Lower lobe of right lung (tissue), 2 donors: ENCODE measurements at places on chromosomes 1 and 21.
A peak's percentile ranks its signal among the peaks of the same experiment; 100 is the strongest.

- DNase-seq: peak; percentile 46
These were observed 35.5 kb downstream of the TRIM11 start for GRCh38 chr1:228370941-228371740.

DNA sequence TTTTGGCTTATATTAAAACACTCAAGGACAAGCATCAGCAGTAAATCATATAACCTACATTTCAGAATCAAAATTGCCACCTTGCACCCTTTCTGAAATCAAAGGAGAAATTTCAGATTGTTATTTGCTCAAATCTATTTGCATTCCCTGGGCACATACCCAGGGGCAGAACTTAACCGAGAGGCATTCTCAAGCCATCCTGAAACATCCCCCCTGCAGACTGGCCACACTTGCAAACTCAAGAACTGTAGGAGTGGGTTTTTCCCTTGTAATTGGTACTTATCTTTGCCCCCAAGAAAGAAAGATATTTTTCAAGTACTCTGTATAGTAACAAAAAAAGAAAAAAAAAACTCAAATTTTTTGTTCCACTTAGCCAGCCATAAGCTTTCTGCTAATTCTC, 213.6 kb upstream of the ESRRG start:
- DNase-seq: no peak

DNA sequence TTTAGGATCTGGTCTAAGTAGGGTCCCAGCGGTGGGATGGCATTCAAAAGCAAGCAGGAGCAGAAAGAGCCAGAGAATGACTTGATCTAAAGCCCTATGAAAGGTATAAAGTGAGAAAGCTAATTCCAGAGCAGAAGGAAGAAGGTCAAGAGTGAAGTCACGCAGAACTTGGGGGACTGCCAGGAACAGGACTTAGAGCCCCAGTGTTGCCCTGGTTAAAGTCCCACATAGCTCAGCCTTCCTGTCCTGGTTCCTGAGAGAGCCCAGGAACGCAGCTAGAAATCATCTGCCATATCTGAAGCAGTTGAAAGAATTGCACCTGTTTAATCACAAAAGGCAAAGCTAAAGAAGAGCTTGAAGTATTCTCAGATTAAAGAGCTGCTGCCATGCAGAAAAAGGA, 160.6 kb upstream of the ATP1B1 start:
- peak; percentile 60 for DNase-seq

DNA sequence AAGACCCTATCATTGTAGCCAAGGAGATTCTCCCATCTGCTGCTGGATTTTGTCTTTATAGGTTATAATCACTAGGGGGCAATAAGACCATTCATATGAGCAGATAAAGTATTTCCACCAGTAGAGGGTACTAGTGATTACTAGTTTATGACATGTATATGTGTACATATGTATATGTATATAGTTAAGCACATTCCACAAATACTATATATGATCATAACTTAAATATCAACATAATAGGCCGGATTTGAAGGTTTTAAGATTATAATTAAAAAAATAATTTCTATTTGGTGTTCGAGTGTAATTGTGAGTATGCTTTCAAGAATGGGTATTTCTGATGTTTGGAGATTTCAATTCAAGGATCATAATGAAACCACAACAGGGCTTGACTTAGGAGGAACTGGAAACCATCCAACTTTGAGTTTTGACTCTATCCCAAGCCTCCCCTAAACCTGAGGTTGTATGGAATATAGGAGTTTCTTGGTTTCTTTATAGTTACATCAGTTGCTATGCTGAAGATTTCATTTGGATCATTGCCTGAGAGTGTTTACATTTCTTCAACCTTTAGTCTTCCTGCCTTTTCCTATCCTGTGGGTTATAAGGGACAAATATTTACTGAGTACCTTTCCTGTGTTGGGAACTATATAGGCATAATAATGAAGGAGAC, 16.9 kb downstream of the TCEANC2 start:
- DNase-seq: no peak

- DNase-seq: no peak
These were observed 61.8 kb downstream of the SPAG17 start for GRCh38 chr1:118123116-118123839.

GRCh38 chr1:178275049-178275448, 181.1 kb downstream of the RASAL2 start:
- DNase-seq: no peak

GRCh38 chr1:167003711-167004110, 14.6 kb downstream of the MAEL start:
- DNase-seq: no peak

DNA sequence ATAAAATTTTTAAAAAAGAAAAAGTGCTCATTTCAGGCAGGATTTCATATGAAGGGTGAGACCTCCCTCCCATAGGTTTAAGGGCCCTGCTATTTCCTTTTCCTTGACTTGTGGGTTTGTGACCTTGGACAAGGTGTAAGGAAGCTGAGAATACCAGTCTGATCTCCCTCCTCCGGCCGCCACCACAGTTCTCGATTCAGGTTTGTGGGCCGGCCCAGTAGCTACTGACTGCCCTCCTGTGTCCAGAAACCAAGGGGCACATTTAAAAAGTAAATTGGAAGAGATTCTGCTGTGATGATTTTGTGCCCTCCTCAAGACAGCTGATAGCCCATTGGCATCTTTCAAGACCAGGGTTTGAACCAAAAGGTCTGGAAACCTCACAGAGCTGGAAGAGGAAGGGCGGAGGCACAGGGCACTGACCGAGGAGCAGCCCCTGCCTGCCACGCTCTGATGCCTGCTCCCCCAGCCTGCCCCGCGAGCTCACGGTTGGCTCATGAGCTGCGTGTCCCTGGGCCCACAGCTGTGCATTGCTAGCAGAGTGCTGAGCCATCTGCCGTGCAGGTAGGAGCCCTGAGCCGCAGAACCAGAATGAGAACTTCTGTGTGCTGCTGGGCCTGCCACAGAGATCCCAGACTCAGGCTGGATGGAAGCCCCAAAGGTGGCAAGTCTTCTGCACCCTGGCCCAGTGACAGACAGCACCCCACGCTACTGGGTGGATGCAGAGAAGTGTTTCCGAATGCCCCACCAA, 348.7 kb downstream of the NPHP4 start:
- no peak for DNase-seq

GRCh38 chr1:56788102-56788501, 31.1 kb downstream of the FYB2 start:
- DNase-seq: no peak

DNA sequence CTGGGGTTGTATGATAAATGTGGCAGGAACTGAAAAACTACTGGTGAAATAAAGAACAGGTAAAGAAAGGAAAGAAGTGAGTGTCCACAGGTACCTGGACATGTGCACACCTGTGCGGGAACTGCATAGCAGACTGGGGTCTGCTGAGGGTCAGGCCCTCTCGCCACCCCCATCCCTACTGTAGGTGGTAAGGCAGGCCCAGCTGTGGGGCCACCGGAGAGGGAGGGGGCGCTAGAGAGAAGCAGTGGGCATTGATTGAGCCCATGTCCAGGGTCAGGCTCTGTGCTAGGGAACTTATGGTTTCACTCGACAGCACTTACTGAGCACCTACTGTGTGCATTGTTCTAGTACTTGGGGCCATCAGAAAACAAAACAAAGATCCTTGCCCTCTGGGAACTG, 400.5 kb downstream of the MATN1 start:
- DNase-seq: no peak

DNA sequence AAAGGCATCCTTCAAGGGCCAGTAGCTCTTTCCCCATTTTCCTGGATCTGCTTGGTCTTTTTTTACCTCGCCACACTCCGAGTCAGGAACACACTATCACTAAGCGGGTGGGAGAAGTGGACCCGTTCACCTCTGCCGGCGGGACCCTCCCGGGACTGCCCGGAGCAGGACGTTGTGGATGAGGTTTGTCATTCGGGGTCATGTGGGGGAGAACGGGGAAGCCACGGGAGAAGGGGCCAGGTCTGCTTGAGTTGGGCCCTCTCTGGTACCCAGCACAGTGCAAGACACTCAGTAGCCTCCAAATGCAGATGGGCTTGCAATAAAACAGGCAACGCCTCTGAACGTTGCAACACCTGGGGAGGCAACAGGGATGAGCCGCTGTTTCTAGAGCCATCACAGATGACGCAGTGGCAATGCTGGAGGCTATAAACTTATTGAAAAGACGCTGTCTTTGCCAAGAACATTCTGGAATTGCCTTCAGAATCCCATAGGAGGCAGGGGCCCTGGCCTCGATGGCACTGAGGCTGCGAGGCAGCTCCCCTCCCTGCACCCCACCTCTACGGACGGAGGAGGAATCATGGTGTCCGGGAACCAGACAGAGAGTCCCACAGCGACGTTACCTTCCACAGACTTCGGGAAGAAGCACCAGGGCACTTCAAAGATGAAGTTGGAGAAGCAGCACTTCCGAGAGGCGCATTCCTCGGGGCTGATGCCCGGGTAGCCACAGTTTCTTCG, 3.8 kb downstream of the TFF2 start:
- DNase-seq: no peak

GRCh38 chr21:33974513-33975468, 59.2 kb upstream of the ATP5PO start:
- DNase-seq: no peak

DNA sequence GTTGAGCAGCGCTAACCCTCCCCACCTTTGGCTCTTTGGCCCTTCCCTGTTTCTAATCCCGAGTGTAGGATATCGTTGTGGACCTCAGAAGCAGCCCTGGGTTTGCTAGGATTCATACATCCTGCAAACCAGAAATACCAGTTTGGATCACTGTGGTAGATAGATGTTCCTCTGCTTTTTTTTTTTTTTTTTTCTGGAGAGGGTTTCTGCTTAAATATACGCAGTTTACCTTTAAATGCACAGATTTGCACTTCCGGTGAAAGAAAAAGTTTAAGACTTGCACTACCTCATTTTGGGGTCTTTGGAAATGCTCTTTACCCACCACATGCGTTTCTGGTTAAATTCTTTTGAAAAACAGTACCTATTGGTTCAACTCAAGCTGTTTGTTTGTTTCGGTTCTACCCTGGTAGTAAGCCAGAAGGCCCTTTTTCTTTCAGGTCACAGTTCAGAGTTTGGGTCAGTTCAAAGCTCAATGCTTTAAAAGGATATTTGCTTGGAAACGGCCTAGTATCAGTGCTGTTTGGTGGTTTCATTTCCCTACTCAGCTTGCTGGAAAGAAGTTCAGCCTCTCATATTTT, 908 bp downstream of the DDI2 start:
- DNase-seq: no peak

- no peak for DNase-seq
These were observed 11.6 kb downstream of the CD160 start for GRCh38 chr1:145730900-145731299.

GRCh38 chr1:15172405-15173259, 19.1 kb downstream of the TMEM51 start:
- DNase-seq: no peak

- DNase-seq: no peak
These were observed 75.0 kb upstream of the C8B start for GRCh38 chr1:57040811-57041210.

DNA sequence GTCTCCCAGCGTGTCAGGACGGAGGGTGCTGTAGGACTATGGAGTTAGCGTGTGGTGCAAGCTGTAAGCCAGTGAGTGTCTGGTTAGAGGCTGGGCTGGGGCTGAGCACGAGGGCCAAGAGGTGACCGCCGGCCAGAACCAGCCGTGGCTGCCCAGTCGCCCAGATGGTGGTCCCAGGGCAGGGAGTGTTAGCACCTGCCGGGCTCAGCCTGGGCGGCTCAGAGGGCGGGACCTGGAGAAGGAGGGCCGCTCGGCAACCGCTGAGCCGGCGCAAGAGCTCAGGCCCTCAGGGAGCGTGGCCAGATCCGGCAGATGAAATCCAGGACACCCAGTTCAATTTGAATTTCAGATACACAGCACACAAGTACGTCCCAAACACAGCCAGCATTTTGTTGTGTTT, 87.9 kb downstream of the PRDM16 start:
- DNase-seq: no peak

- DNase-seq: no peak
These were observed 82.4 kb downstream of the COL11A1 start for GRCh38 chr1:103025858-103026409.

DNA sequence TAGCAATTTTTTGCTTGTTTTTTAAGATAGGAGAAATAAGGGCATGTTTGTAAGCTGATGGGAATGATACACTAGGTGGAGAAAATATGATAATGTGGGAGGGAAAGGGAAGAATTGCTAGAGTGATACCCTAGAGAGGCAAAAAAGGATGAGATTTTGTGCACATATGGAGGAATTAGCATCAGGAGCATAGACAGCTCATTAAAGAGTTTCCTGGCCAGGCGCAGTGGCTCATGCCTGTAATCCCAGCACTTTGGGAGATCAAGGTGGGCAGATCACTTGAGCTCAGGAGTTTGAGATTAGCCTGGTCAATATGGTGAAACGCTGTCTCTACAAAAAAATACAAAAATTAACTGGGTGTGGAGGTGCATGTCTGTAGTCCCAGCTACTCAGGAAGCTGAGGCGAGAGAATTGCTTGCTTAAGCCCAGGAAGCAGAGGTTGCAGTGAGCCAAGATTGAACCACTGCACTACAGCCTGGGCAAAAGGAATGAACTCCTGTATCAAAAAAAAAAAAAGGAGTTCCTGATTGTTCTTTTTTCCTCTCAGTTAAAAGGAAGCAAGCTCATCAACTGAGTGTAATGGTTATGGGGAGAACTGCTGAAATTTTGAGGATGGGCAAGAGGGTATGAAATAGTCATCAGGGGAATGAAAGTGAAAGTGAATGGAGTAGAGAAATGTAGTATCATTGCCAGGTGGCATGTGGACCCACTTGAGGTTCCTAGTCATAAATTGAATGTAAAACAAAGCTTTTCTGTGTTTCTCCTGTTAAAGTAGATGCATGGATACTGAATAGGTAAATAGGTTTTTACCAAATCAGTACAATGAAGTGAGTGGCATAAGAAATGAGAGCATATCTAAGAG, 35.5 kb downstream of the SH3GLB1 start:
- no peak for DNase-seq

DNA sequence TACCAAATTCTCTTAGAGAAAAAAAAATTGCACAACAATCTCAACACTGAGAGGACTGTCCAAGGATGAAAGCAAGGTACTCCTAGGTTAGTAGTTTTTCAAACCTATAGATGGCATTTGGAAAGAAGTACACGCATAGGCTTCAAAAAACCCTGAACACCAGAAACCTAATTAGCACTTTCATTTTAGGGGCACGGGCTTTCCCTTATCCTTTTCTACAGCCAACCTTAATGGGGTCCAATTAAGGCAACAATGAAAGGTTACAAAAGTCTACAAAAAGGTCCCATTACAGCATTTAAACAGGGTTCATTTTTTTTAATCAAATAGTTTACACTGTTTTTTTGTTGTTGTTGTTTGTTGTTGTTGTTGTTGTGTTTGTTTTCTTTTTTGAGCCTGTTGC, 6.2 kb downstream of the KDM5B start:
- no peak for DNase-seq

GRCh38 chr1:158398818-158399514, at the start of gene OR10T2:
Gene OR10T2, minus strand, starts transcription at chr1:158399466. Its CDS starts 0 bp downstream, at chr1:158399466.
- no peak for DNase-seq

- DNase-seq: no peak
These were observed 43.7 kb upstream of the PIGC start for GRCh38 chr1:172487550-172487949.

DNA sequence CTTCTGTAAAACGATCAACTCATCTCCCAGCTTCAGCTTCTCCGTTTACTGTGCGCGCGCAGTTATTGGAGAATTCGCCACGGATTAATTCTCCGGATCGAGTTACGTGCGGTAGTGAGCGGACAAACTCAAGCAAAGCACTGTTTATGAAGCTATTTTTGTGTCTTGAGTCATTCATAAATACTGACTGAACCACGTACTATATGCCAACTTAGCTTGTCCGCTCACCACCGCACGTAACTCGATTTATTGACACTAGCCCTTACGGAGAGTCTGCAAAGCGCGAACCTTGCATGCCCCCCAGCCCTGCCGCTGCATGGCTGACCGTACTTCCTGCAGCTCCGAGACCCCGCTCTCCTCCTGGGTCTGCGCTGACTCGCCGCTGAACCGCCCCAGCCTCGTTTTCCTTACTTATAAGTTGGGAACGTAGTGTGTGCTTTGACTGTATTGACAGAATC, 773 bp downstream of the CHD1L start:
- DNase-seq: peak; percentile 60
